ENCODE measurements at places on chromosomes 11 and 22.

GRCh38 chr11:105774899-105775298 is 165.0 kb downstream of the GRIA4 start:
- DNase-seq = no peak

GRCh38 chr22:18095101-18095805 is 15.4 kb upstream of the TUBA8 start:
- no peak for DNase-seq

DNA sequence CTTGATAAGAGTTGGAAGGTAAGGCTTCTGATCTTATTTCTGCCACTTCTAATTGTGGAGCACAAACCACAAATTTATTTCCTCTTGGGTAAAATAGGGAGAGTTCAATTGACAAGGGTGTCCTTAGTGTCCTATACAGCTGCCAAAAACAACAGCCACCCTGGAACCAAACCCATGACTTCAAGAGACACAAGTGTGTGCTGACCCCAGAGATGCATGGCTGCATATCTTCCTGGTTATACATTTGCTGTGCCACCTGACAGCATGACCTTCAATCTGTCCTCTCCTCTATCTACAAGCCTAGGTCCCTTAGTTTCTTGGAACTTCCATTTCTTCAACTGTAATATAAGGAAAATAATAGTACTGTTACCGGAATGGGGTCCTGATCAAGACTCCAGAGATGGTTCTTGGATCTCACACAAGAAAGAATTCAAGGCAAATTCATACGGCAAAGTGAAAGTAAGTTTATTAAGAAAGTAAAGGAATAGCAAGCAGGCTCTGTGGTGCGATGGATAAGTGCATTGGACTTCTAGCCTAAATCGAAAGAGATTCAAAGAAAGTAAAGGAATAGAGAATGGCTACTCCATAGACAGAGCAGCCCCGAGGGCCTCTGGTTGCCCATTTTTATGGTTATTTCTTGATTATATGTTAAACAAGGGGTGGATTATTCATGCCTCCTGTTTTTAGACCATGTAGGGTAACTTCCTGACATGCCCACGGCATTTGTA is 15.5 kb upstream of the TMEM123 start:
- DNase-seq = no peak

DNA sequence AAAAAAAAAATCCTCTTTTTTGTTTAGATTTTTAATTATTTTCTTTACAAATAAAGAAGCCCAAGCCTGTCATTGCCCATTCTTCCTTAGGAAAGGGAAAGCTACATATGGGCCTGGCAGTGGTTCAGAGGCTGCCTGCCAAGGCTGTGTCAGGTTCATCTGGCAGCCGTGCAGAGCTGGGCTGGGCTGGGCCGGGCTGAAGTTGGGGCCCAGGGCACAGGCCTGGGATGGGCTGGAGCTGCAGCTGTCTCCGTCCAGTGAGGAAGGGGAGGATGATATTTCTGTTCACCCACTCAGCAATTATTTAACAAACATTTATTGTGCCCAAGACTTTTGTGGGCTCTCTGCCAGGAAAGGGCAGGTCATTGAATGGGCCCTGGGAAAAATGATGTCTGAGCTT is 4.6 kb downstream of the PRR5L start:
- DNase-seq = no peak

DNA sequence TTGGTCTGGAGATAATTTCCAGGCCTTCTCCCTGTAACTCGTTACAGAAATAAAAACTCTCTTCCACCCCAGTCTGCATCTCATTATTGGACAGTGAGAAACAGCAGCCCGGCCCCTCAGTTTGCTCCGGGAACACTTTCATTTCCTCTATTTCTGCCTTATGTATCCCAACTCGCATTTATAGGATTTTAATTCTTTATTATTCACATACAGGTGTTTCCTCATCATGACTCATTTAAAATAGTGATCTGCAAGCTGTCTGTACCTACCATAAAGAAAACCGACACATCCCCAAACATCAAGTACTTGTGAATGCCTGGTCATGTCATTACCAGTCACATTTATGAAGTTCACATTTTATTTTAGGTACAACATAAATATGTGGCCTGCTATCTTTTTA is 42.8 kb downstream of the PIWIL3 start:
- DNase-seq = no peak

- no peak for DNase-seq
Observed at GRCh38 chr11:76120513-76121101, 85.7 kb downstream of the WNT11 start.

DNA sequence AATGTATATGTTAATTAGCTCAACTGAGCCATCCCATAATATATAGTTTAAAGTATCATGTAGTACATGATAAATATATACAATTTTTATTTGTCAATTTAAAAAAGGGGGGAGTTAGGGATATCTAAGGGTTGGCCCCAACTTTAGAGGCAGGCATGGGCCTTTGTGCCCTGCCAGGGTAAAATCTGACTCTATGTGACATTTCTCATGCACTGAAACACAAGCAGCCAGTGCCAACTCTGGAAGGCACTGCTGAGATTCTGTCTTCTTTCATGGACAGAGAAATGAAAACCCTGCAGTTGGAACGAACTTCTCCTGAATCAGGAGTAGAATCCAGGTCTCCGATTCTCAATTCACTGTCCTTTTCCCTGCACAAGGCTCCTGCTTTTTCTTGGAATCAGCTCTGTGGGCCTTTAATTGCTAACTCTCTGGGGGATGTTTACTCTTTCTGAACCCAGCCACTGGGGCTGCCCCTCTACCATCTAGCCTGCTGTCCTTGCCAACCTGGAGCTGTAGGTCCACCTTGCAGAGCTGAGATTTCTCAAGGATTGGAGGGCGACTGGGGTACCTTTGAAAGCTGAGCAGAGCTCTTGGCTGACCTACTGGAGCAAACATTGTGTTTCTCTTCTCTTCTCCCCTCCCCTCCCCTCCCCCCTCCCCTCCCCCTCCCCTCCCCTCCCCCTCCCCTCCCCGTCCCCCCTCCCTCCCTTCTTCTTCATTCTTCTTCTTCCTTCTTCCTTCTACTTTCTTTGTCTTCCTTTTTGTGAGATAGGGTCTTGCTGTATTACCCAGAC is 26.7 kb downstream of the SLC5A1 start:
- DNase-seq = no peak

GRCh38 chr22:40057652-40058051 is 62.9 kb downstream of the FAM83F start:
- DNase-seq = no peak

- no peak for DNase-seq
Observed at GRCh38 chr11:132782102-132782501, 750.2 kb downstream of the OPCML start.

GRCh38 chr11:64028398-64029115 is 7.2 kb upstream of the FLRT1 start:
- peak; percentile 64 for DNase-seq

DNA sequence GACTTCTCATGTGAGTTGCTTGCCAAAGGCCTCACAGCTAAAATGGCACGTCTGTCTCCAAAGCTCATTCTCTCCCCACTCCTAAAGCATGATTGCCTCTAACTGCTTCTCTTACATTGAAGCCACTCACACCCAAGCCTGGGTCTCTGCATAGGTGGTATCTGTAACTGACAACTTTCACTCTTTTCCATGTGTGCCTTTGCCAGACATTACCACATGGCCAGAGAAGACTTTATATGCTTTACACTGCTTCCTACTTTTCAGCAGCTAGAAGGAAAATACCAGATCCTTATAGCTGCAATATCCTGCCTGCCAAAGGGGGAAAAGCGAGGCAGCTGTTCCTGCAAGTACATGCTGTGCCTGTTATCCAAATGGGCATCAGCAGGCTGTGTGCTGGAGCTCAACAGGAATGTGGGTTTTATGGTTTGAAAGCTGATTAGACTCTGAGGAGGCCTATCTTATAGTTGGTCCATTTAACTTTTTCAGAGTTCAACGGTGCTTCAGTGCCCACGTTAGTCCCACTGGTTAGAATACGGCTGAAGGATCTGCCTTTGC is 547.1 kb downstream of the RAB38 start:
- DNase-seq = no peak

DNA sequence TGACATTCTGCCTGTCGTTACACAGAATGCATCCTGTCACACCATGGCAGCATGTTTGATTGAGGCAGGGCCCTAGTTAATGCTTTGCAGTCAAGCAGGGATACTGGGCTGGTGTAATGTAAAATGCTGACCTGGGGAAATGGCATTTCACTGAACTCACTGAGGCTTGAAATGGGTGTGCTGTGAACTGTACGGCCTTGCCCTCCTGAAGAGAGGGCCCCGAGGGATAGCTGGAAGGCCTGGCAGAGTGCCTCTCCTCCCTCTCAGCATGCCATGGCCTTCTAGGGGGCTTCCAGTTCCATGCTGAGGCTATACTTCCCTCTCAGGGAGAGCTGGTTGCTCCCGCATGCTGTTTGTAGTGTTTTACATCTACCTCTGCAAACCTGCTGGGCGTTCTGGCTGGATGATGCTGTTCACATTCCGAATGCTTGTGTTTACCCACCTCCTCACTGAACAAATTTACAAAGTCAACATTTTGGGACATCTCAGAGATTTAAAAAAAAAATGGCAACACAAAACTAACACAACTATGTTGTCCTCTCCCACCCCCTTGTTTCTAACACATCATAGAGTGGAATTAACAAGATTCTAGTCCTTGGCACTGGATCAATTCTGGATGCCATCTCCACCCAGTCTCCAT is 416.7 kb upstream of the CADM1 start:
- DNase-seq = no peak

- no peak for DNase-seq
Observed at GRCh38 chr11:87425943-87426342, 388.2 kb downstream of the TMEM135 start.

- no peak for DNase-seq
Observed at GRCh38 chr11:117839380-117839881, 14.9 kb upstream of the FXYD2 start.

DNA sequence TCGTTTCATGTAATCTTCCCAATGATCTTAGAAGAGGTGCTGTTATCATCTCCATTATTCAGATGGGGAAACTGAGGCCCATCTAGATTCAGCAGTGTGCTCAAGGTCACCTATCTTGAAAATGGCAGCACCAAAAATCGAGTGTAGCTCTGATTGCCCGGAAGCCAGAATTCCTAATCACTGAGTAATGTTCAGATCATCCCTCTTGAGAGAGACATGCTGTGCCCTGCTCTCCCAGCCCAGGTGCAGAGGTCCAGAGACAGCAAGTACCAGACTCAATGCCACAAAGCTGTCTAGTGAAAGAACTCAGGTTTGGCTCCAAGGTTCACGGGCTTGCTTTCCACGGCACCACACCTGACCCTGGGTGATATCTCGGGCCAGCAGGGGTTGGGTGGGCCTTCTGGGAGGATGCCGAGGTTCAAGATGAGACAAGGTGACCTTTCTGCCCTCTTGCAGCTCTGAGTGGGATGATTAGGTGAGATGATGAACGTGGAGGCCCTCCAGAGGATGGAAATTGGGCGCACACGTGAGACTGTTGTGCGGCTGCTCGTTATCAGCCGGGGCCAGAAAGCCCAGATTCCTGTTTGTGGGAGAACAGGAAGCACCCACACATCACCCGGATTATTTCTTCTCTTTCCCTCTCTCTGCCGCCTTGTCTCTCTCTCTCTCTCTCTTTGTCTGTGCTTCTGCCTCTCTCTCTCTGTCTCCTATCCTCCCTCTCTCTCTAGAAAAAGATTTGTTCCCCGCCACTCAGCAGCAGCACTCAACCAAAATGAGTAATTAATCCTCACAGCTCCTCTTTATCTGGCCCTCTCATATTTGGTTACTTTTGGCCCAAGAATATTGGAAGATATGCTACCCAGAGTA is 19.0 kb upstream of the RASD2 start:
- no peak for DNase-seq

- DNase-seq = no peak
Observed at GRCh38 chr11:27610280-27610679, 90.0 kb downstream of the BDNF start.

GRCh38 chr11:34558211-34558610 is 44.6 kb upstream of the ELF5 start:
- no peak for DNase-seq

DNA sequence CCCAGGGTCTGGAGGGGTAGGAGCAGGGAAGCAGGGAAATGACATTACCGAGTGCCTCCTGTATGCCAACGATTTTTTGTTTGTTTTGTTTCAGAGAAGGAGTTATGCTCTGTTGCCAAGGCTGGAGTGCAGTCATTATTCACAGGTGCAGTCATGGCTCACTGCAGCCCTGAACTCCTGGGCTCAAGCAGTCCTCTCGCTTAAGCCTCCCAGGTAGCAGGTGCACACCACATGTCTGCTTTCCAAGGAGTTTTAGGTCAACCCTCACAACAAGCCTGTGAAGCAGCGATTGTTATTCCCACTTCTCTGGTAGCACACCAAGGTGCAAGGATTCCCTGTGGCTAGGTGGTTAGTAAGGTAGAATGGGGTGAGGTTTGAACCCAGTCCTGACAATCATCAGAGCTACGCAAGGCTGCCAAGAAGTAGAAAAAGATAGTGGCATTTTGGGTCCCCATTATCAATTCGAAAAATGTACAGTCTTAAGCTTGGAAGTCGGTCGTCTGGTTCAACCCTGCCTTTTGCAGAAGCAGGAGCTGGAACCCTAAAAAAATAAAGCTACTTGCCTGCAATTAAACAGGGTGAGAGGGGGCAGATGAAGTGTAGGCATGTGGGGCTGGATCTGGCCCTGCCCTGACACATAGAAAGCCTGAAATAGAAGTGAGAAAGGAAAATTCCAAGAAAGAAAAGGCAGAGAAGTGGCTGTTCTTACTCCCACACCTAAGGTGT is 9.1 kb downstream of the UCP3 start:
- DNase-seq = no peak

DNA sequence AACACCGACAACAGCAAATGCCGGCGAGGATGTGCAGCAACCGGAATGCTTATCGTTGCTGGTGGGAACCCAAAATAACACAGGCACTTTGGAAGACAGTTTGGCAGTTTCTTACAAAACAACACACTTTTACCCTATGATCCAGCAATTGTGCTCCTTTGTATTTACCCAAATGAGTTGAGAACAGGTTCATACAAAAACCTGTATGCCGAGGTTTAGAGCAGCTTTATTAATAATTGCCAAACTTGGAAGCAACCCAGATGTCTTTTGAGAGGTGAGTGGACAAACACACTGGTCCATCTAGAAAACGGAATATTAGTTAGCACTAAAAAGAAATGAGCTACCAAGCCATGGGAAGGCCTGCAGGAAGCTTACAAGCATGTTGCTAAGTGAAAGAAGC is 118.9 kb downstream of the CTTN start:
- DNase-seq = no peak

DNA sequence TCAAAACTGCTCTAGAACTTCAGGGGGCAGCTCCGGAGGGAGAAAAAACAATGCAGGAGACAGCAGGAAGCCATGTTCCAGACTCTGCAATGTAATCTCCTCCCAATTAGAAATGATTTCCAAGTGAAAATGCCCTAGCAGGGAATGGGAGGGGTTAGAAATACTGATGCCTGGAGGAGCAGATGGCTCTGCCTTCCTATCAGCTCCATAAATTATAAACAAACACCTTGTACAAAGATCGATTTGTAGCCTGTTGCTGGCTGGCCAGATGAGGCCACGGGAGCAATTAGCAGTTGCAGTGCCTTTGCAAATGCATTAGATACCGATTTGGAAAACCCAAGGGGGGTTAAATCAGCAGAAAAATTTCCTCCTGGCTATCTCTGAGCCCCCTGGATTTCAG is 46.6 kb upstream of the CHRM4 start:
- no peak for DNase-seq

- DNase-seq = no peak
Observed at GRCh38 chr11:27040302-27041115, at the start of gene BBOX1. BBOX1 (plus strand) TSS chr11:27040815; CDS start chr11:27055431, 14,616 bp downstream.

Data from mesothelial cell of epicardium (in vitro differentiated cells).